ENCODE measurements at places on chromosomes 3 and 15.

- DNase-seq: no peak
These were observed 92.0 kb upstream of the RNU6-1 start for GRCh38 chr15:67931861-67932260.

- no peak for DNase-seq
These were observed 64.8 kb upstream of the ABHD2 start for GRCh38 chr15:89023311-89023961.

DNA sequence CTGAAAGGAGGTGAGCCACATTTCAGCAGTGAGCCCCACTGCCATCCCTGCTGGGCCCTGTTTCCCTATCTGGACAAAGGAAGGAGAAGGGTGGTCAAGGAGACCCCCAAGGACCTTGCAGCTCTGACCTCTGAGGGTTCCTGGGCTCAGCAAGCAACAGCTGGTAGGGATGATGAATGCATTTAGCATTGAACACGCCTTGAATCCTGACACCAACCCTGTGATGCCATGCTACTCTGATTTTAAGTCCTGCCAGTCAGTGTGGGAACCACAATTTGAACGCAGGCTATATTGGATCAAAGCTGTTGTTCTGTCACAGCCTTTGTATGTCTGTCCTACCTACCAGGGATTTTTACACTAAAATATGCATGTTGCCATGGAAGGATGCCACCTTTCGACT lies 6.5 kb downstream of the MPI start:
- DNase-seq: no peak

- DNase-seq: no peak
These were observed 8.7 kb downstream of the RAB7A start for GRCh38 chr3:128734523-128735189.

DNA sequence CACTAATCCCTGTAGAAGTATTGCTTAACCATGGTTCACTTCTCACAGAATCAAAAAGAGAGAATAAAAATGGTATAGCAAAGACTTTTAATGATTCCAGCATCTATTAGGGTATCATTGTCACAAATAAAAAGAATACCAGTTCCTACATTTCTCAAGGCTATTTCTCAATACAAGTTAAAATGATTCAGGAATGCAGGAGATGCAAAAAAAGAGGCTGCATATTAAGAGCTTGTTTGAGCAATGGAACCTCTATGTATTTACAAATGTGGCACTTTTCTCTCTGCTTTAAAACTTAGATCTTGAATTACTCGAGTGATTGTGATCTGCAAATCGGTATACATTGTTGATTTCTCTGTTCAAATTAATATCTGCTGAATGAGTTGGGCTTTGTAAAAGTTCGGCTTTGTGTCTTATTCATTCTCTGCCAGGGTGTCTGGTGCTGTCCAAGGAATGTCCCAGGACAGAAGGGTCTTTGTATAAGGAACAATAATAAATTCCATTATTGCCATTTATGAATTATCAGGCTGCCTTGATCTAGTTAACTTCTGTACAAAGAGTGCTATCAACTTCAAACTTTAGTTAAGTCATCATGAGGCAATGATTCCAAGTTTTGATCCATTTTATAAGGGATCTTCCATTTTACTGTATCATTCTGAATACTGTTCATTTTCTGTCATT lies 364.2 kb downstream of the RBMS3 start:
- no peak for DNase-seq

GRCh38 chr3:126448893-126449180 lies 26.9 kb downstream of the ZXDC start:
- no peak for DNase-seq

DNA sequence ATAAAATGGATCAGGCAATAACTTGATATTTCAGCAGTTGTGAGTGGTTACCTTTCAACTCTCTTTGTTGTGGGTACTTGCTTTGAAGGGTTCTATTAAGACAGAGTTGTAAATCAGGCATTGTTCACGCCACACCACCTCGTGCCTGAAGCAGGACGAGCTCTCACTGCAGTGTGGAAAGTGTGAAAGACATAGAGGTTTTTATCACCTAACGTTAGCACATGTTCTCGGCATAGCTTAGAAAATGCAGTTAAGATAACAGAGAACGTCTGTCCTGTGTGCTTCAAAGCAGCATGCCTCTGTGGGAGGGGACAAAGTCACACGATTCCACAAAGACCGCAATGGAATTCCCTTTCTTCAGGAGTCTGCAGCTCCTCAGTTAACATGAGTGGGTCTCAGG lies 7.8 kb downstream of the ADAMTS17 start:
- no peak for DNase-seq

- no peak for DNase-seq
These were observed 124.3 kb upstream of the PRICKLE2 start for GRCh38 chr3:64349551-64349950.

GRCh38 chr3:175869404-175869803 lies 1010.3 kb downstream of the NAALADL2 start:
- DNase-seq: no peak

DNA sequence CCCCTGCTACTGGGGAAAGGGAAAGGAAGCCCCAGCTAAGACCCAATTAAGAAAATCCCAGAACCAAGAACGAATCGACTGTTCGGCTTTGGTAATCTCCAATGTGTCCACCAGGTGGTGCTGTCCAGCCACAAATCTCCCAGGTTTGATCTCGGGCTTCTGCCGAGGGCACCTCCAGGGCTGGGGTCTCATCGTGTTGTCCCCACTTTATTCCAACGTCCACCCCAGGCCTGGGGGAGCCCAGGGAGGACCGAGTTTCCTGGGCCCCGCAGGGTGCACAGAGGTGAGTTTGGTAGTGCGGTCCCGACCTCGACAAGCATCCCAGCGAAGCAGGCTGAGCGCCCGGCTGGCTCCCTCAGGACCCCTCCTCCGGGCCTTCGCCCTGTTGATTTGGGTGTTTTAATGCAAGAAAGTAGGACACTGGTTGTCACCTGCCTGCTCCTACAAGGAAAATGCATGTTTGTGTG lies 185.1 kb downstream of the GOLGA6L6 start:
- peak; percentile 71 for DNase-seq

DNA sequence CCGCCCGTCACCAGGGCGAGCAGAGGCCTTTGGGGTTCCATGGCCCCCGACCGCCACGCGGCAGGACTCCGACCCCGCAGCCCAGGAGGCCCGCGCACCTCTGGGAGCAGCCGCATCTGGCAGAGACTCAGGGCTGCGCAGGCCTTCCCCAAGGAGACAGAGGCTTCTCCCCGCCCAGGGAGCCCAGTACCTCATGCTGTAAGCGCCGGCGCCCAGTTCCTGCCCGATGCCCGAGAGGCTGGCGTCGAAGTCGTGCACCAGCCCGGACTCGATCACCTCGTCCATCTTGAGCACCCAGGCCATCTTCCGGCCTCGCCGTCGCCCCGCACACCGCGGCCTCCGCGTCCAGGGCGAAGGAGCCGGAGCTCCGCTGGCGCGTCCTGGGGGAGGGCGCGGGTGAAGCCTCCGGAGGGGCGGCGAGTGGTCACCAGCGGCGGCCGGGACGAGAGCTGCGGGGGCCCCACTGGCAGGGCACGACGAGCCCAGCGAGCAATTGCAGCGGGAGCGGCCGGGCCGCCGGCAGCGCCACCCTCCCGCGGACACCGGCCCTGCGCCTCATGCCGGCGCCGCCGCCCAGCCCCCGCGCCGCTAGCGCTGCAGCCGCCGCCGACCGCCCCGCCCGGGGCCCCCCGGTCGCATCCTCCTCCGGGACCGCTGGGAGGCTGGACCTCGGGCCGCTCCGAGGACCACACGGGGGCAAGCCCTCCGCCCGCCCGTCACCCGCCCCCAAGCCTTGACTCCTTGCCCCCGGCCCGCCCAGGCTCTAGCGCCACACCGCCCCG lies 468 bp downstream of the UBP1 start:
- peak; percentile 28 for DNase-seq

DNA sequence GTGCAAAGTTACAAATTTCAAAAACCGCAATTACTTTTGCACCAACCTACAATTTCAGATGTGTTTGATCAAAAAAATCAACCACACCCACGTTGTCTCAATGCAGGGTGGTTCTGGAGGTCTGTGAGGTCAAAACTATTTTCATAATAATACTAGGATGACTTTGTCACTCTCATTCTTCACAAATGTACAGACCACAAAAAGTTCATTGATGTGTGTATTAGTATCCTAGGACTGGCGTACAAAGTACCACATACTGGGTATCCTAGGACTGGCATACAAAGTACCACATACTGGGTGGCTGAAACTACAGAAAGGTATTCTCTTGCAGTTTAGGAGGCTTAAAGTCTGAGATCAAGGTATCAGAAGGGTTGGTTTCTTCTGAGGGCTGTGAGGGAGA lies 13.0 kb downstream of the SUCLG2 start:
- DNase-seq: no peak

GRCh38 chr3:55903680-55904079 lies 416.6 kb upstream of the WNT5A start:
- DNase-seq: no peak

- DNase-seq: no peak
These were observed 41.4 kb downstream of the ROBO2 start for GRCh38 chr3:77081240-77081661.

- DNase-seq: no peak
These were observed 89.7 kb upstream of the PROK2 start for GRCh38 chr3:71874618-71875017.

GRCh38 chr3:140296796-140297352 lies 361.9 kb downstream of the CLSTN2 start:
- no peak for DNase-seq

Measured in central memory CD4-positive, alpha-beta T cell (primary cell).